ENCODE measurements at places on chromosomes 11 and 22.

DNA sequence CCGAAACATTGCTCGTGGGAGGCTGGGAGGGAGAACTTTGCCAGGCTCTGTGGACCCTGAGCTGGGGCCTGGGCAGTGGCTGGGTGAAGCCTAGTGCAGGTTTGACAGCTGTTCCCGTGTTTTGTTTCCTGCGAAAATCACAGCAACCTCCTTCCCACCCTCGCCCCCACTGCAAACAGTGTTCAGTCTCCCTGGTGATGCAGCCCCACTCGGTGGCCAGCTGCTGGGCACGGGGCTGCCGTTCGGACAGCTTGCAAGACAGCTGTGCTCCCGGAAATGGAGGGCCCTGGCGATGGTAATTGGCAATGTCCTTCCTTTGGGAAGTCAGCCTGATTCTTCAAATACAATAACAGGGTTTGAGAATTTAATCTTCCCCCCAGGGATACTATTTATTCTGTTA, 10.4 kb upstream of the GAL start:
- DNase-seq: no peak

DNA sequence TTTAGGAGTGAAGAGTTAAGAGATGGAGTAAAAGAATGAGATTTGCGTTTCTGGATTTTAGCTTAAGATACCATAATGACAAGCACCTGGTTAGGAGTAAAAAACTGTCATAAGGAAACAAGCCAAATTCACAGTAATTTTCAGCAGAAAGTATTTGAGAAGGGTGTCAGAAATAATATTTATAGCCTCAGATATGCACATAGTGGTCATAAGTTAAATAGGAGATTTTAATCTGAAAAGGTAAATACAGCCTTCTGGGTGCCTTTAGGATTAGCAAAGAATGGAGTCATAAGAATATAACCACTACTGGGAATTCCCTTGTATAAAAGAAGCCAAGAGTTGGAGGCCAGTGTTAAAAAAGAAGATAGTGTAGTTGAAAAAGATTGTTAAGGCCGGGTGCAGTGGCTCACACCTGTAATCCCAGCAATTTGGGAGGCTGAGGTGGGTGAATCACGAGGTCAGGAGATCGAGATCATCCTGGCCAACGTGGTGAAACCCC, 160.1 kb downstream of the SWAP70 start:
- no peak for DNase-seq

- DNase-seq: no peak
Observed at GRCh38 chr11:4769838-4770237, at the start of gene OR51F1. TSS of gene OR51F1 (minus strand) at chr11:4769938. CDS start at chr11:4769938, 0 bp downstream.

DNA sequence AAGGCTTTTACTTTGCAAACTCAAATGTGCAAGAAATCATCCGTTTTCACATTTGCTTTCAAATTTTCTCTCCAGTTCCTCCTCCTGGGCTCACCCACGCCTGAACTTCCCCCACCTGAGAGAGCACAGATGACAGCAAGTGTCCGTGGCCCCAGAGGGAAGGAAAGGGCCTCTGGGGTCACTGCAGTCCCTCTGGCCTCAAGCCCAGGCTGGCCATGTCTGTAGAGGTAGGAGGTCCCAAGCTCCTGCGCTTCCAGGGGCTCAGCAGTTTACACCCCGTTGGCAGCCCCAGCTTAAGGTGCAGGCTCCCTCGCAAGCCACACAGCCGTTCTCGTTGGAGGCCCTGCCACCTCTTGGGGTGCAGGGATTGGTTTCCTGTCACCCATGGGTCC, 40.5 kb upstream of the PRDM11 start:
- DNase-seq: no peak

- DNase-seq: no peak
Observed at GRCh38 chr11:121419836-121420235, 32.3 kb upstream of the SORL1 start.

GRCh38 chr11:59172345-59173079, 580 bp downstream of the DTX4 start:
- no peak for DNase-seq

GRCh38 chr11:47591764-47592163, 2.4 kb downstream of the C1QTNF4 start:
- DNase-seq: no peak

- DNase-seq: no peak
Observed at GRCh38 chr11:8729837-8730696, 47.5 kb downstream of the RPL27A start.

- DNase-seq: no peak
Observed at GRCh38 chr11:116124922-116125714, 620.9 kb upstream of the CADM1 start.

DNA sequence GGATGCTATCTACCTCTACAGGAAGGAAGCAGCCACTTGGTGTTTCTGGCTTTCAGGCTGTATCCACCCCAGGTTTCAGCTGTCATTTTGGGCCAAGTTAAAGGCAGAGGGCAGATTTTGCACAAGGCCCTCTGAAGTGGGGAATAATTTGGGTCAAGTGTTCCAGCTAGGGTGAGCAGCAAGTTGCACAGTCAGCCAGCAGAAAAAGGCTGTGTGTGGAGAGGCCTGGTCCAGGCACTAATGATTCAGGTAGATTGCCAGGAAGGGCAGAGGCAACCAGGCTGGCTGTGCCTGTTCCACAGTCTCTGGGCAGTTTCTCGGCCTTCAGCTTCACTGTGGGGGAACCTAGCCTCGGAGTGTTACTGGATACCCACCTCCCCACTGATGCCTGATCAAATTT, 8.6 kb upstream of the ELF5 start:
- no peak for DNase-seq

DNA sequence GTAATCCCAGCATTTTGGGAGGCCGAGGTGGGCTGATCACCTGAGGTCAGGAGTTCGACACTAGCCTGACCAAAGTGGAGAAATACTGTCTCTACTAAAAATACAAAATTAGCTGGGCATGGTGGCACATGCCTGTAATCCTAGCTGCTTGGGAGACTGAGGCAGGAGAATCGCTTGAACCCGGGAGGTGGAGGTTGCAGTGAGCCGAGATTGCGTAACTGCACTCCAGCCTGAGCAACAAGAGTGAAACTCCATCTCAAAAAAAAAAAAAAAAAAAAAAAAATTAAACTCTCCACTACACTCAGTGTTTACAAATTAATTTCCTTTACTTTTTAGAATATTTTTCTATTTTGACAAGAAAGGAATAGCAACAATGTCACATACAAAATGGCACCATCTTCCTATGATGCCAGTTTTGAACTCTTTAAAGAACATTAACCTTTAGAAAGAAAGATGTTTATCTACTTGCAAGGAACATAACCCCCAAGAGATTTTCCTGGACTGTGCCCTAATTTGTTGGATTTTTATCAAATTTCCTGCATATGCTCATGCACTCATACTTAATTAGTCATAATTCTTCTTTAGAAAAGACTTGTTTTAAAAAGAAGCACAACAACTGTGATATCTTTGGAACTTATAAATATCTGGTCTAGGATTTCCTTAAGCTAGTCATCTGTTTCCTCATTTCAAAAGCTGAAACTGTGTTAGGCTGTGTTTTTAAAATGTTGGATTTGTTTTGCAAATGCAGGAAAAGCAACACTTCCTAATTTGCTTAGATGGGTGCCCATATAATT, 22.6 kb upstream of the HIPK3 start:
- DNase-seq: no peak

DNA sequence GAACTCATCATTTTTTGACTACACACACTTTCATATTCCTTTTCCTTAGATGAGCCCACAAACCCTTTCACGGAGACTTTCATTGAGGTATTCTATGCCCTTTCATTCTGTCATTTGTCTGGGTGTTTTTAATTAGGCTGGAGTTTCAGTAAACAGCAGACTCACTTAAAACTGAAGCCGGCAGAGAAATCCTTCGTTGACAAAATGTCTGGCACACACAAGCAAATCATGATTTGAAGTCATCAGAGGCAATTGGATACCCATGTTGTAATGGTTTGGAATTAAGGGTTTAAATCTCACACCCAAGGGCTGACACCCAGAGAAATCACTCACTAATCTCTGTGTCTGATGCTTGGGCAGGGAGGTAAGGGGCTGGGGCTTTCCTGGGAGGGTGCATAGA, 127.1 kb downstream of the EHF start:
- no peak for DNase-seq

DNA sequence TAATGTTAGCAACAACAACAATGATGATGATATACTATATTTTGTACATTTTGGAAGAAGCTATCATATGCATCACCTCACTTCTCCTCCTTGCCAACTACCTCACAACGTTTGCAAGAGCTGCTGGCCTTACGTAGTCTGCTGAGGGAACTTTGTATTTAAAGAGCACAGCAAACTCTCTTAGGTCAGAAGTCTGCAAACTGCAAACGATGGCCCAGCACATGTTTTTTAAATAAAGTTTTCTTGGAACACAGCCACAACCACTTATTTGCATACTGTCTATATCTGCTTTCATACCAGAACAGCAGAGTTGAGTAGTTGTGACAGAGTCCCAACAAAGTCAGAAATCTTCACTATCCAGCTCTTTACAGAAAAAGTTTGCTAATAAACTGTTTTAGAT, 261.7 kb downstream of the TENM4 start:
- no peak for DNase-seq

- peak; percentile 96 for DNase-seq
Observed at GRCh38 chr22:19880786-19881569, 26.3 kb upstream of the GNB1L start.

DNA sequence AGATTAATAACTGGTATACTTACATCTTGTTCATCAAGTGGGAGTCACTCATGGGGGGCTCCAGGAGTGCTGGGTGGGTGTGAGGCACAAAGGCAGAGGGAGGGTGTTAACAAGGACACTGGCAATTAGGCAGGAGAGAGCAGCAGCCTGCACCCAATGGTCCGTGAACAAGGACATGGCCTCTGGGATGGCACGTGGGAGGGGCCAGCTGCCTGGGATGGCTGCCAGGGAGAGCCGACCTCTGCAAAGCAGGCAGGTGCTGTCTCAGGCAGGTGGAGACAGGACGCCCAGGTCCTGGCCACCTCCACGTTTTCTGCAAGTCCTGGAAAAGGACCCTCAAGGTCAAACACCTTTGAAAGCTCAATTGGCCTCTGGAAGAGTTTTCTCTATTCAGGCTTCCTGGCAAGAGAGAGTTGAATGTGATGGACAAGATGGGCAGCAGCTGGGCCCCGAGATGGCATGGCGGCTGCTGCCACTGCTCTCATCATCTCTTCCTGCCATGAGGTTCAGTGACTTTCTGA, 257.1 kb downstream of the BUD13 start:
- DNase-seq: no peak

DNA sequence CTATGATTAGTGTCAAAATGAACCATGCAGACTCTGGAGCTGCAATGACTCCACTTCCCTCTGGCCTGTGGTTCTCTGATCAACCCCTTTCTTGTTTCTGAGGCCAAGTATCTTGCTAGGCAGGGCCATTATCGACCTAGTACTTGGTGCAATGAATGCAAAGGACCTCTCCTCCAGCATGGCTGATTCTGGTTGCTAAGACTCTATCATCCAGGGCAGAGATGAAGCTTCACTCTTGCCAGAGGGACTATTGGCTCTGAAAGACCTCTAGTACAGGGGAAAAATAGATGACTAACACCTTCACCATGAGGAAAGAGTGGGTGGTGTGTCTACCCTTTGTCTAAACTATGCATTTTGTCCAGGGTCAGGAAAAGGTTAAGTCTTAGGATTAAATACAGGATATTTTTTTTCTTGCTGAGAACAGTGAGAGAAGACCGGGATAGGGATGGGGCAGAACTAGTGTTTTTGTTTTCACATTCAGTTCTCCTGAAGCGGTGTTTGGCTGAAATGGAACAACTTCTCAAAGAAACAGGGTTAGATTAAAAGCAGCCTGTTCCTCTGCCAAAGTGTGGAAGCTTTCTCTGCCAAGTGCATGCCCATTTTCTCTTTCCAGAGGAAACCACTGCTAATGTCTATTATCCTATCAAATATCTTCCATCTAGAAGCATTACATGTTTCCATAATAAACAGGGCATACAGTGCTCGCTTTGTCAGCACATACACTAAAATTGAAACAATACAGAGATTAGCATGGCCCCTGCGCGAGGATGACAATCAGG, 5.0 kb upstream of the MTFP1 start:
- DNase-seq: peak; percentile 89

DNA sequence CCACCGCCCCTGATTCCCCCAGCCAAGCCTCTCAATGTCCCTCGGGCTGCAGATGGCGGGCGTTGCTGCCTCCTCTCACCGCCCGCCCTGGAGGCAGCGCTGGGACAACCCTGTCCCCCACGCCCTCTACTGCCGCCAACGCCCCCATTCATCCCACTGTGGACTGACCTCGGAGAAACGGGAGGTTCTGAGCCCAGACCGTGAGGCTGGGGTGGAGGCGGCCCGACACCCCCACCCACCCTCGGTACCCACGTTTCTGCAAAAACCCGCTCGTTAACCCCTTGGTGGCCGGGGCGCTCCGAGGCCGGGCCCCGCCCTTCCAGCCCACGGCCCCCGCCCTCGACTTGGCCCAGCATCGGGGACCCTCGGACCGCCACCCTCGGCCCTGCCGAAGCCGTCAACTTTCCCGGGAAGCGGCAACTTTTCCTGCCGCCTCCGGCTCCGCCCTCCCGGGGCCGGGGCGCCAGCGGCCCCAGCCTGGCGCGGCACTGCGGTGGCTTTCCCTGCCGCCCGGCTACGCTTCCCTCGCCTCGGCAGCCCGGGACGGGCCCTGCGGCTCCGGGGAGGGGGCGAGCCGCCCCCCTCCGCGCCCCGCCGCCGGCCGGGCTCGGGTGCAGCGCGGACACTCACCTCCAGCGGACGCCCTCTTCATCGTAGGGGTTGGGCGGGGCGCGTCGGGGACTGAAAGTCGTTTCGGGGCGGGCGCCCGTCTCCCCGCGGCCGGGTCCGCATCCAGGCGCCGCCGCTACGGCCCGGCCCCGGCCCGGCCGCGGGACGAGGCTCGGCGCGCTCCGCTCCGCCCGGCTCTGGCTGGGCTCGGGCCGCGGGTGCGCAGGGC, 458 bp downstream of the RTN4R start:
- DNase-seq: no peak

DNA sequence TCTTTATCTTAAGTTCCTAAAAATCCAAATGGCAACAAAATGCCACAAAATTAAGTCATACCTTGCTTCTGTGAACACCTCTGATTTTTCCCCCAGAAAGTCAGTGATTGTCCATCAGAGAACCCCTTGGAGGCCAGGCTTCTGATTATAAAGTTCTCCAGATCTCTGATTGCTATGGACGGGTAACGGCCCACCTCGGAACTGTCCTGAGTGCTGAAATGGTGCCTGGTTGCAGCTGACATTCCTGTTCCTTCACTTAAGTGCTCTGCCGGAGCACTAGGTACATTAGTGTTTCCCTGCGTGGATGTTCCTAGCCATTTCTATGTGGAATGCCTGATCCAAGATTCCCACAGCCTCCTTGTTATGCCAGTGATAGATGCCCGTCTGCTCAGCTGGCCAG, 85.0 kb downstream of the CHST1 start:
- peak; percentile 29 for DNase-seq
